ENCODE measurements at places on chromosomes 5 and 9.

DNA sequence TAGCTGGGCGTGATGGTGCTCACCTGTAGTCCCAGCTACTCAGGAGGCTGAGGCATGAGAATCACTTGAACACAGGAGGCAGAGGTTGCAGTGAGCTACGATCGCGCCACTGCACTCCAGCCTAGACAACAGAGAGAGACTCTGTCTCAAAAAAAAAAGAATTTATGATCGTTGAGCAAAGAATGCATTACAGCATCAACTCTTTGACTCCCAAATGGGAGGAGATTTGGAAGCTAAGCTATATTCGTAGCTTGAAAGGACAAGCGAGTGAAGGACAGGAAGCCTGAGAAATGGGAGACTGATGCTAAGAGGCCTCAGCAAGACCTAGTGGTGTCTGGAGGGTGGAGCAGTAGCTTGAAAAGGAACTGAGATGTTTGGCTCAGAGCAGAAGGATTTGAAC, 10.3 kb upstream of the CCIN start:
- no peak for DNase-seq

GRCh38 chr5:67301285-67301903, 104.8 kb upstream of the CD180 start:
- DNase-seq, result no peak

GRCh38 chr9:76585487-76586389, 126.8 kb downstream of the GCNT1 start:
- no peak for DNase-seq

GRCh38 chr9:84862810-84863287, 193.3 kb downstream of the NTRK2 start:
- no peak for DNase-seq

Data from CD4-positive, alpha-beta memory T cell (primary cell).